Dermis blood vessel endothelial cell (primary cell): ENCODE measurements at places on chromosomes 1 and 21. TPM values are rescaled to one million over a fixed set of nuclear protein-coding genes. Genes with fewer than 3 reads are reported as not detected.
A peak's percentile ranks its signal among the peaks of the same experiment; 100 is the strongest.

DNA sequence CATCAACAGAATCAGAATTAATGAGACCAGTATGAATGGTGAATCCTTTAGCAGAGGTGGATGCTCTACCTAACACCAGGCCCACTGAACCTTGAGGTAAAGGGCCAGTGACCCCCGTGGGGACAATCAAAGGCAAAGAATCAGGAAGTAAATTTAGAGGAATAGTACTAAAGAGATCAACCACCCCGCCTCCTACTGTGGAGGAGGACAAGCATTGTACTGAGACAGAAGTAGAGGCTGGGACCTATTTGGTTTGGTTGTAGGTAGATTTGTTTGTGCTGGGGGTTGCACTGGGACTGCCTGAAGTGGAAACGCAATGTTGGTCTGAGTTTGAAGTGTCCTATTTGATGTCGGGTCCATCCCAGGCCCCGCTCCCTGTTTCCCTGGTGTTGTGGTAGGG is 9.5 kb downstream of the CD48 start:
- no peak for DNase-seq

DNA sequence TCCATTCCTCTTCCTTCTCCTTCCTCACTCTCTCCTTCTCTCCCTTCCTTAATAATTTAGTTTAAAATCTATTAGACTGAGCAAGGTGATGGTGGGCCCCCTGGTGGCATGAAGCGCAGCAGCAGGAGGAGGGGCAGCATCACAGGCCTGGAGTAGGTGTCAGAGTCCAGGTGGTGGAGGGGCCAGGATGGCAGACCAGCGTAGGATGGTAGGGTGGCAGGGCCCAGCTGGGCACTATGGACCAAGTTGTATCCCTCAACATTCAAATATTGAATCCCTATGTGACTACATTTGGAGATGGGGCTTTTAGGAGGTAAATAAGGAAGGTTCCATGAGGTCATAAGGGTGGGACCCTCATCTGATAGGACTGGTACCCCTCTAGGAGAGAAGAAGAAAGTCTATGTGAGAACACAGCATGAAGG is 61.0 kb downstream of the WDR4 start:
- DNase-seq = peak; percentile 77

DNA sequence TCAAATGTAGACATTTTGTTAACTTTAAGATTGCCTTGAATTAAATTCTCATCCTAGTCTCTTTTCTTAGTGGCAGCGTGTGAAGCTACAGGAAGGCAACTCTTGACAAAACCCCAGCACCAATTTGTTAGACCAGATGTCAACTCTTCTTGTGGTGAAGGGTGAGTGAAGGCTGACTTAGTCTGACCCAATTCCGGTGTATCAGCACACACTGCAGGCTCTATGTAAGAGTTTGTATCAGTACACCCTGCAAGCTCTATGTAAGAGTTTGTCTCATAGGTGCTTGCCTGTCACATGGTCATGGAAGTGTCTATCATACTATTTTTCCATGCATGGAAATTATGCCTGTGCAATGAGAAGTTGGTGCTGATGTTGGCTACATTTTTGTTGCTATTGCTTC is 16.8 kb downstream of the CR2 start:
- DNase-seq = no peak

- DNase-seq = peak; percentile 43
Measured at GRCh38 chr1:33180911-33181890, 642 bp downstream of the TRIM62 start.

GRCh38 chr1:157085421-157085820 is 14.2 kb downstream of the ETV3L start:
- DNase-seq = no peak

DNA sequence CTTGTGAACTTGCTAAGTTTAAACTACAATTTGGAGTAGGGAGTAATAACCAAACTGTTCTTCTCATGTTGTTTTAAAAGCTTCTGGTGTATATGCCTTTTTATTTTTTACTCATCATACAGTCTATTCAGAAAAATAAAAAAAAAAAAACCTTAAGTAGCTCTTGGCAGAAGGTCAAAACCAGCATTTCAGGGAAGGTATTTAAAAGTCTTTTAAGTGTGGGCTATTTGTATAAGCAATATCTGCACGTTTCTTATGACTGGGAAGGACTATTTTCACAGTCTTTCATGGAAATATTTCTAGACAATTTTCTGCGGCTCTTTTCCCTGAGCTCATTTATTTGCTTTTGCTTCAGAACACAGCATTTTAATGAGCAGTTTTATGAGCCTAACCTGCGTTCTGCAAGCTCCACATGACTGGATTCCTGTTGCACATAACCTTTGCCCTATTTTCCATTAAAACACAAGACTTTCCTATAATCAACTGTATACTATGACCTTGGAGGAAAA is 60.9 kb upstream of the C1orf105 start:
- peak; percentile 73 for DNase-seq

DNA sequence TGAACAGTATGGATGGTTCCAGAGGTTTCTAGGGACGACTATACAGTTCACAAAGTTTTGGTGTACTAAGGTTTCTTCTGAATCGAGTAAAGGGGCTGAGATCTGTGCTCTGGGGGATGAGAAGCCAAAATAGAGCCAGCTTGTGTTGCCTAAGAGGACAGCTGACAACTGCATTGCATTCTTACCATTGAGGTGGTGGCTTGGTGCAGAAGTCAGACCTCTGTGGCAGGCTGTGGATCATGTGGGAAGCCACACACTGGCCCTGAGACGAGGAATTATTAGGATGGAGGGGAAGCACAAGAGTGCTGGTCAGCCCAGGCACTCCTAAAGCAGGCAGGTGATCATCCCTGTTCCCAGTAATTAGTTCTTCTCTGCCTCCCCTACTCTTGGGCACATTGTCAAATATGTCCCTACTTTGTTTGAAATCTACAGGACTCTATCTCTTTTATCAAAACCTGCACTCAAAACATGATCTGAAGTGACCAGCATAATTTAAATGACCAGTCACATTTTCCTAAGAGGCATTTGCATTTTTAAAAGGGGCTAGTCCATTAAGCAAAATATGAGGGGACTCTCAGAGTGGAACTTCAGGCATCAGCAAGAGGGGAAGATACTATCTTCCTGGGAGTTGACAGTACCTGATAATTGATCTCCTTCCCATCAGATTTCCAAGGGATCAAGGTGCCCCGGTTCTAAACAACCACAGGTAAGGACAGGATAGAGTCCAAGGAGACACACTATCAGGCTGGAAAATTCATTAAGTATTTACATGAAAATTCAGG is at the start of gene FCRLB:
FCRLB (plus strand) TSS at position 589 of the 782 bp plus-strand sequence. CDS start 1,129 bp downstream, outside the sequence.
- DNase-seq = no peak

GRCh38 chr1:230824919-230825721 is 43.2 kb downstream of the C1orf198 start:
- peak; percentile 64 for DNase-seq

GRCh38 chr21:38067086-38067739 is 151.0 kb upstream of the KCNJ6 start:
- no peak for DNase-seq

GRCh38 chr21:28336314-28336713 is 656.4 kb downstream of the LTN1 start:
- peak; percentile 78 for DNase-seq

DNA sequence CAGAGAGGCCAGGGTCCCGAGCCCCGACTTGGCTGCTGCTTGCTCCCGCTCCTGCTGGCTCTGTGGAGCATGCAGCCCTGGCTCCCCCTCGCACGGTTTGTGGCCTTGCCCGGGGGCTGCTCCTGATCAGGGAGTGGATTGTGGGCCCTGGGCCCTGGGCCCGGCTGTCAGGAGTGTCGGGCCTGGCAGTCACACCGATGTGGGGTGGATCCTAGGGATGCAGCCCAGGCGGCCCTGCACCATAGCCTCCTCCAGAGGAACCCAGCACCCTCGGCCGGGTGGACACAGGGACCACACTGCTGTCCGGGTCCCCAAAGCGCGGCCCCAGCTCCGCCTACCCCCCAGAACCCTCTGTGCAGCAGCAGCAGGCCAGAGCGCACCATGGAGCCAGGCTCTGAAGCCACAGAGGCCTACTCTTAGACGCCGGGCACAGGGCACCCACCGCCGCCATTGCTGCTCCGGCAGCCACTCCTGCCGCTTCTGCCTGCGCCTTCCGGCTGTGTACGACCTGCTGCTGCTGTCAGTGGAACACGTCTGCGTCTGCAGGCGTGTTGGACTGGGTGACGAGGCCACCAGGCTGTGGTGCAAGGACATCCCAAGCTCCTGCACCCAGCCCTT is 9.4 kb downstream of the SLX9 start:
- DNase-seq = no peak

GRCh38 chr1:44227211-44227610 is 13.9 kb downstream of the DMAP1 start:
- no peak for DNase-seq

DNA sequence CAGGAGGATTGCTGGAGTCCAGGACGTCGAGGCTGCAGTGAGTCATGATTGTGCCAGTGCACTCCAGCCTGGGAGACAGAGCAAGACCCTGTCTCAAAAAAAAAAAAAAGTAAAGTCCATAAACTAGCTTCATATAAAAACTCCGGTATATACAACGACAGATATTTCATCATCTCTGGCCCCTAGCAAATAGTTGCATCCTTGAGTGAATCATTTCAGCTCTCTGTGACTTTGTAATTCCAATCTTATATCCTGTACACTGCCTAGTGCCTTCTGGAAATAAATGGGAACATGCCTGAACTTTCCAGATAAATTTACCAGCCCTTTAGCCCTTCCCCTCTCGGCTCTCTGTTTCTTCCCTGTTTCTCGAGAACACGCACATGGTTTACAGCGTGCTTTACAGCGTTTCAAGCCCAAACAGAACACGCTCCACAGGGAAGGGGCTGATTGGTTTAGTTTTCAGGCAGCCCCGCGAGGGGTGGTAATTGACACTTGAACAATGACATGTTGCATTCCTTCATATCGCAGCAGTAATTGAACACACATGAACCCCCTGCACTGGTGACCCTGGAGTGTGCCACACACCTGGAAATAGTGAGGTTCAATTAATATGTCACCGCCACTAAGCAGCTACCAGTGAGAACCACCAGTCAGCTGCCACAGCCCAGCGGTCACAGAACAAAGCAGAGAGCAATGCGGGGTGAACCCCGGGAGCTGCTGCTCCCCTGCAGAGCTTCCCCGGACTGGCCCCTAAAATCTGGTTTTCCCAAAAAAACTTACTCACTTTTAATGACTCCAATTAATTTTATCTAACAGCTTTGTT is 35.7 kb upstream of the SIM2 start:
- DNase-seq = no peak

GRCh38 chr1:198651650-198652400 is 13.0 kb downstream of the PTPRC start:
- DNase-seq = no peak

- DNase-seq = peak; percentile 81
Measured at GRCh38 chr1:59332983-59333382, 36.1 kb downstream of the FGGY start.

DNA sequence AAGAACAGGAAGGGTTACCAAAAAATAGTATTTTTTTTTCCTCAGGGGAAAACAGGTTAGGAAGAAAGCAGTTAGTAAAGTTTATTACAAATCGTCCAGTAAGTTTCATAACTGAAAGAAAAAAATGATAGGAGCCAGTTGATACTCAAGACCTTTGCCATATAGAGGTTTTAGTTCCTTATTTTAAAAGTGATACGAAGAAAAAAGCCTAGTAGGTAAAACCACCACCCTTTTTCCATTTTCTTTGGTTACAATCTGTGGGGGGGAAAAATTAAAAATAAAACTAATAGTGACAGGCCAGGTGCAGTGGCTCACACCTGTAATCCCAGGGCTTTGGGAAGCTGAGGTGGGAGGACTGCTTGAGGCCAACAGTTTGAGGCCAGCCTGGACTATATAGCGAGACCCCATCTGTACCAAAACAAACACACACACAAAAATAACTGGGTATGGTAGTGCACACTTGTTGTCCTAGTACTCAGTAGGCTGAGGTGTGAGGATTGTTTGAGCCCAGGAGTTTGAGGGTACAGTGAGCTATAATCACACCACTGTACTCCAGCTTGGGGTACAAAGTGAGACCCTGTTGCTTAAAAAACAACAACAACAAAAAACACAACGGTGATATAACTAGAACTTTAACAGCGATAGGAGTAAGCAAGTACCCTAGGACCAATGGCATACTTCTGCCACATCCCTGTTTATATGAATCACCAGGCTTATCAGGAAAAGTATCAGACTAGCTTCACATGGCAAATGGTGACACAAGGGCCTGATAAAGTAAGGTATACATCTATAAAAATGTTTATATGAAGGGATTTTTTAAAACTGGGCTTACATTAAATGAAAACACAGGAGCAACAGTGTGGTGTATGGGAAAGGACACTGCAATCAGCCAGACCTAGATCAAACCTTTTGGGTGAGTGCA is 5.4 kb downstream of the TMEM59 start:
- DNase-seq = peak; percentile 16

DNA sequence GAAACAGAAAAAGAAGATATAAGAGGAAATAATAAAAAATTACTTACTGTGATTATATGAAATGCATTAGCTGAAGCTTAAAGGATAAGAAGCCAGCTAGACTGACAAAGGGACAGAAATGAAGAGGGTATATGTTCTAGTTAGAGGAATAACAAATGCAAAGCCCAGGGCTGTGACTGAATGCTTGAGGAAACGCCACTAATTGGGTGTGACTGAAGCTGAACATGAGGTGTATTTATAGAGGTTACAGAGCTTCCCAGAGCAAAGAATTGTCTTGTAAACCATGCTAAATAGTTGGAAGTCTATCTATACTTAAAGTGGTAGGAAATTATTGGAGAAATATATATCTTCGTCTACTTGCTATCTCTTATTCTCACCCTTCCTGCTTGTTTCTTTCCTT is 77.7 kb upstream of the PLPPR5 start:
- no peak for DNase-seq

DNA sequence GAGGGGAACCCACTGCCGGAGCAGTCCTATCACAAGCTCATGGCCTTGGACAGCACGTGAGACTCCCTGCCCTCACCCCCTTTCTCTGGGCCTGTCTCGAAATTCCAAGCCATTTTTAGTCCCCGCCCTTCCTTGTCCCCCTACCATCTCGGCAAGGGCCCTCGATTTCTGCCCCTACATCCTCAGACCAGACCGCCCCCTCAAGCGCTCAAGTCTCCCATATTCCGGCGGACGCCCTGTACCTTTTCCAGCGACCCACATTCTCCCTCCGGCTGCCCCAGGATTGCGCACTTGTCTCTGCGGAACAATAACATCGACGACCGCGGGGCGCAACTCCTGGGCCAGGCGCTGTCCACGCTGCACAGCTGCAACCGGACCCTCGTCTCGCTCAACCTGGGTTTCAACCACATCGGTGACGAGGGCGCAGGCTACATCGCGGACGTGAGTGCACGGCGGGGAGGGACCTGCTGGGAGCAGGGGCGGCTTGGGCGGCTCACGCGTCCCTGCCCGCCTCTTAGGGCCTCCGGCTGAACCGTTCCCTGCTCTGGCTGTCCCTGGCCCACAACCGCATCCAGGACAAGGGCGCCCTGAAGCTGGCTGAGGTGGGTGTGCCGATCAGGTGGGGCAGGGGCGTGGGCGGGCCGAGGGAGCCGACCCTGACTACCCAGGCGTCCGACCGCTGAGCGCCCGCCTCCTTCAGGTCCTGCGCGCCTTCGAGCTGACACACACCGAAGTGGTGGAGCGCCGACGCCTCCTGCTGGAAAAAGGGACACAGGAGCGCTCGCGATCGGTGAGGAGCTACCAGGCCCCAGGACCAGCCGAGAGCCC is 7.0 kb downstream of the LRRC71 start:
- DNase-seq = peak; percentile 90

GRCh38 chr21:37266515-37267221 is 466 bp downstream of the VPS26C start:
- DNase-seq = peak; percentile 59

IL12RB2 gene
- not detected in 2 replicates for total RNA-seq

NID1 gene
- 196 and 425 TPM in 2 replicates for total RNA-seq

SLC25A34 gene
- total RNA-seq = 0.33 and 1.7 TPM in 2 replicates

RAP1GAP gene
- total RNA-seq = under 0.01 and 0.05 TPM in 2 replicates

F11R gene
- total RNA-seq = 304 and 318 TPM in 2 replicates
